ENCODE measurements at places on chromosomes 12 and 14.
A peak's percentile ranks its signal among the peaks of the same experiment; 100 is the strongest.

DNA sequence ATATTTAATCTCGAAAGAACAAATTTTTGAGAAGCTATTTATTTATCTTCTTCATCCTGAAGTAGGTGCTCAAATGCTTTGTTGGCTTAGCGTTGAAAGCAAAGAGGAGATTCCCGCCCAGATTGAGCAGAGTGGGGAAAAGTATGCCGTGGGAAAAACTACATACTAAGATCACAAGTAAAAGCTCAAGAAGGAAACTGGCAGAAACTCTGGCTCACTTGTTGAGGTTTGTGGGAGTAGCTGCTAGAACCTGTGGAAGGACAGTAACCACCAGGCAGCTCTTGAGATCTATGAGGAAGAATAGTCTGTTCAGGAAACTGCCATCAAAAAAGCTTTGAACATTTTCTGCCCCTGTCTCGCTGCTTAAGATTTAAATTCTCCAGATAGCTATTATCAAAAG is 3.9 kb downstream of the MYRFL start:
- no peak for DNase-seq

DNA sequence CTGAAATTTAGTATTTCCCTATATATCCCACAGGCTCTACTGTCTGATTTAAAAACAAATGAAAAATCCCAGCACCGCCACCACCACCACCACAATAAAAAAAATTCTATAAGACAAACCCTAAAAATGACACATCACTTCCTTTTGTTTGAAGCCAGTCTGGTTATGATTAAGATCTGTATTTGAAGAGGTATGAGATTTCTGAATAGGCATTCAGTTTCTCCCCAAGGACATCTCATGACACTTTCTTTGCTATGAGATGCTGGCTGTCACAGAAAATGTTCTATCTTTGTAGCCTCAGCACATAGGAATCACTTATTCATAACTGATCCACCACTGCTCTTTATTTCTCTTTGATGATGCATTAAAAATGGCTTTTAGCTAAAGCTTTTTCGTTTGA is 1071.0 kb downstream of the SLC6A15 start:
- DNase-seq, result no peak

GRCh38 chr14:51527073-51527472 is 124.6 kb upstream of the FRMD6 start:
- DNase-seq, result no peak

GRCh38 chr14:94400422-94400841 is 12.0 kb upstream of the SERPINA1 start:
- DNase-seq, result no peak

- DNase-seq, result no peak
Observed at GRCh38 chr12:65537978-65538377, 259.5 kb downstream of the MSRB3 start.

DNA sequence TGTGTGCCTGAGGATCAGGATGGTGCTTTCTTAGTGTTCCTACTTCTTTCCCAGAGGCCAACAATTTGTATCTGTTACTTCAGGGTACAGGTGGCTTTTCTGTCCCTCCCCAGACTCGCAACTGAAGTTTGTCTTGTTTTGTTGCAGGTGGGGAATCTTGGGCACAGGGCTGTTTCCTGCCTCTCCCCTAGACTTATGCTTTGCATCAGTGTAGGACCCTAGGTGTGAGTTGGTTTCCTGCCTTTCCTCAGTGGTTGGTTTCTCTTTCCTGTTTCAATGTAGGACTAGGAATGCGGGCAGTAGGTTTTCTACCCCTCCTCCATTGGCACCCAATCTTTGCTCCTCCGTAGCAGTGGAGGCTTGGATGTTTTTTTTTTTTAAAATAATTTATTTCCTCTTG is 87.0 kb downstream of the TRMT5 start:
- no peak for DNase-seq

GRCh38 chr14:31489691-31490090 is 1.9 kb upstream of the GPR33 start:
- DNase-seq, result no peak

- DNase-seq, result no peak
Observed at GRCh38 chr12:41438854-41439541, 250.9 kb downstream of the PDZRN4 start.

DNA sequence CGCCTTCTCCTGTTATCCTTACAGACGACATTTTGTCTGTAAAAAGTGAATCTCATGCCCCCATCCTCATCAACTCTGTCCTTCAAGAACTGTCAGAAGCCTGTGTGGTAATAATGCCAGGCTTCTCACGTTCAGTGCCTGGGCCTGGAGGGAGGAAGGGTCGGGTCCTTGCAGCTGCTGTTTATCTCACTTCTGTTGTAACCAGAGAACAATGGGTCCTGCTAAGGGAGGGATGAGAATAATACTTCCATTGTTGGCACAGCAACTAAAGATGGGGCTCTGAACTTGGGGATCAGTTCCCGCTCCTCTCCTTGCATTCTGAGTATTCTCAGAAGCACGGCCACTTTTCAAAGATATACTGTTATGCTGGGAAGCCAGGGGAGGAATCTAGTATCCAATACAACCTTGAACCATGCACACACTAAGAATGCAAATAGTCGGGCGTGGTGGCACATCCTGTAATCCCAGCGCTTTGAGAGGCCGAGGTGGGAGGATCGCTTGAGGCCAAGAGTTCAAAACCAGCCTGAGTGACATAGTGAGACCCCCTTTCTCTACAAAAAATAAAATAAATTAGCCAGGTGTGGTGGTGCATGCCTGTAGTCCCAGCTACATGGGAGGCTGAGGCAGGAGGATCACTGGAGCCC is 38.8 kb upstream of the NINJ2 start:
- DNase-seq, result no peak

DNA sequence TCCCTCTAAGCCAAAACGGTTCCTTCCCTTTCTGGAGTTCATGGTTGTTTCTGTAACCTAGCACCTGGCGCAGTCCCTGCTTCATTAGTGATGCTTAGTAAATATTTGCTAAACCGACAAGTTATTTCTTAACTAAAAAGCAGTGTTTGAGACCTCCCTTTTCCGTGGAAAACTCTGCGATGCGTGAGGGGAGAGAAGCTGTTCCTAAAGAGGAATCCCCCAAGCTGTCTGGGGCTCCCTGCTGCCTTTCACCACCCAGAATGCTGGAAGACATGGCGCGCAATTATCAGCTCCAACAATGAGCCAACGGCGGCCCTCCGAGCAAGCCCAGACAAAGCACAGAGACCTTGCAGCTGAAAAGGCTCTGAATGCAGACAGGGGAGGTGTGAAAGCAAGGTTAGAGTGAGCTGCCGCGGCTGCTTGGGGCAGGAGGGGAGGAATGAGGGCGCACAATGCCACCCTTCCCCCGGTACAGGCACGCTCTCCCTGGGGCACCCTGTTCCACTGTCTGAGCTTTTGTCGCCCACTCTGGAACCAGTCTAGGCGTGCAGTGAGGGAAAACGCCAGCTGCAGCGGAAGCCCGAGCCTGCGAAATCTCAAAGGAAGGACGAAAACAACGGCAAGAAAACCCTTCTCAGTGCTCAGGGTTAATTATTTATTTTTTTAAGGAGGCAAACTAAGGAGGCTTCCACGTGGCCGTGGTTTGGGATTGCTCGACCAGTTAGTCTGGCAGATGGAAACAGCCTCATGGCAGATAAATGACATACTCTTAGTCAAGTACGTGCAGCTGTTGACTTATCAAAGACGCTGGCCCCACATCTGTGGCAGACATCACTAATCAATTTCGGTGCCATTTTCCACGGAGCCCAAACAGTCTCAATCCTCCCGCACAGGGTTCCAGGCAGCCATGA is 66.3 kb downstream of the RBM19 start:
- no peak for DNase-seq

DNA sequence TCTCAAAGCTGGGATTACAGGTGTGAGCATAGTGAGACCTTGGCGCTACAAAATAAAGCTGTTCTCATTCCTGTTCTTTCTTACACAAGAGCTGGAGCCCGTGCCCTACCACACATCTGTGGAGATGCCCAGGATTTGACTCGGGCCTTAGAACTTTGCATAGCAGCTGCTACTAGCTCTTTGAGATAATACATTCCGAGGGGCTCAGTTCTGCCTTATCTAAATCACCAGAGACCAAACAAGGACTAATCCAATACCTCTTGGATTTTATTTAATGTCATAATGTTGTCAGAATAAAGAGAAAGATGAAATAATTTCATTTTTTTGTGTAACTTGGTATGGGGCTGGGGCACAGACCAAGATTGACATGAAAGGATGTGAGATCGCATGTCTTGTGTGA is 7.6 kb downstream of the PNP start:
- no peak for DNase-seq

GRCh38 chr14:91059576-91060350 is 678 bp downstream of the RPS6KA5 start:
- DNase-seq, result no peak

- no peak for DNase-seq
Observed at GRCh38 chr14:30587141-30587540, 28.2 kb downstream of the G2E3 start.

- DNase-seq, result no peak
Observed at GRCh38 chr12:13141686-13142085, 38.2 kb upstream of the GSG1 start.

- DNase-seq, result no peak
Observed at GRCh38 chr14:39673270-39673711, 241.1 kb upstream of the FBXO33 start.

- DNase-seq, result peak; percentile 52
Observed at GRCh38 chr14:104403421-104404220, 175.9 kb upstream of the C14orf180 start.

- no peak for DNase-seq
Observed at GRCh38 chr14:101808894-101809670, 47.6 kb downstream of the PPP2R5C start.

Data from vagina (tissue), 2 donors.